Renal cortical epithelial cell (primary cell): ENCODE measurements at places on chromosomes 16 and 17. TPM values are rescaled to one million over a fixed set of nuclear protein-coding genes. Genes with fewer than 3 reads are reported as not detected.

RNF112 gene
- not detected in 2 replicates for total RNA-seq

NOG gene
- 1.1 and 38.7 TPM in 2 replicates for total RNA-seq

CACNG3 gene
- total RNA-seq = not detected in 2 replicates

LPO gene
- total RNA-seq = not detected in 2 replicates

TPSD1 gene
- not detected in 2 replicates for total RNA-seq

SP6 gene
- 0.87 and 1.2 TPM in 2 replicates for total RNA-seq

MSLN gene
- 1.3 and 13.5 TPM in 2 replicates for total RNA-seq

CDH3 gene
- total RNA-seq = 132 and 198 TPM in 2 replicates

CXCL16 gene
- total RNA-seq = 36.2 and 48.6 TPM in 2 replicates

FSCN2 gene
- total RNA-seq = 3.1 and 4.7 TPM in 2 replicates
